Fibroblast of skin of abdomen (primary cell): ENCODE measurements at places on chromosomes 1 and 21.

DNA sequence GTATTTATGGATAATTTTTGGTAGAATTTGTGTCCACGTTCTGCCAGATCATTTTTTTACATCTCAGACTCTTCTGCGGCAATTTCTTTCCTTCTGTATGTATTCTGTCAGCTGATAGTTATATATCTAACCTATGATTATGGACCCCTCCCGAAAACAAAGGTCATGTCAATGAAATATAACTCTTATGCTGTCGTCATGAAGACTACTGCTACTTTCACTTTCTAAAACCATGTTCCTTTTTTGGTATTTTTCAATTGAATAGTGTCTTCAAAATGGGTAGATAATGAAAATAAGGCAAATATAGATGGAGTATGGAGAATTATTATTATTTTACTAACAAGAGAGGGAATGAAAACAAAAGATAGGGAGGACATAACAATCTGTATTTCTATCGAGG, 3.2 kb downstream of the ANGPTL1 start:
- DNase-seq, result no peak

- DNase-seq, result no peak
Observed at GRCh38 chr1:207883660-207884250, 27.2 kb downstream of the CD34 start.

GRCh38 chr1:223756806-223757700, 44.7 kb downstream of the CAPN2 start:
- DNase-seq, result no peak

- no peak for DNase-seq
Observed at GRCh38 chr1:51629918-51630317, 13.0 kb downstream of the OSBPL9 start.

DNA sequence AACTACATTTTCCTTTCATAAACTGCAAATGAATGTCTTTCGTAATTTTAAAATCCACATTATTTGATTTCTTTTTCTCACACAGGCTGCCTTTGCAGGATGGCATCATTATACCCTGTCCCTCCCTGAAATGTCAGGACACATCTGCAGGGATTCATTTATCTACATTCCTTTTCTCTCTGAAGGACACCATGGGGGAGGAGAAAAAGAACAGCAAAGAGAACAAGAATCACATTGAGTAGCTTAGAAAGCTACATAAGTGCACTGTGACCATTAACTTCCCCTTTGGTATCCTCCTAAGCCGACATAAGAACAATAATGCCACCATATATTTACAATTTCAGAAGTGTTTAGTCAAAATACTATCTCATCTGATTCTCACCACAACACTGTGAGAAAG, 129.5 kb downstream of the PIGK start:
- no peak for DNase-seq

DNA sequence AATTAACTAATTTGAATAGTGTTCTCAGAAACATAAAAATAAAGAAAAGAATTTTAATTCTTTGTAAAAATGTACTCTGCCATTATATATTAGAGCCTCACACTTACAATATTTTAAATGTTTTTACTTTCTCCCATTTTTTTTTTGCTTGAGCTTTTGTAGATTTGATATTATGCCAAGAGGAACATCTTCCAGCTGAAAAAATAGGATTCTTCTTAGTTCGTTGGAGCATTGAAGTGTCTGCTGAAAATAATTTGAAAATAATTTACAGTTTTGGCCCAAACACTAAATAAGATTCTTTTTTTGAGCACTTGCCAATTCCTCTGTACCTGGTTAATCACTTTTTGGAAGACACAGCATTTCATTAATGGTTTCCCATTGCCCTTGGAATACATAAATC, 175.0 kb upstream of the COL11A1 start:
- no peak for DNase-seq

- peak; percentile 22 for DNase-seq
Observed at GRCh38 chr1:244325056-244325758, 126.5 kb downstream of the ADSS2 start.

GRCh38 chr1:60583696-60584095, 498.7 kb upstream of the NFIA start:
- no peak for DNase-seq

DNA sequence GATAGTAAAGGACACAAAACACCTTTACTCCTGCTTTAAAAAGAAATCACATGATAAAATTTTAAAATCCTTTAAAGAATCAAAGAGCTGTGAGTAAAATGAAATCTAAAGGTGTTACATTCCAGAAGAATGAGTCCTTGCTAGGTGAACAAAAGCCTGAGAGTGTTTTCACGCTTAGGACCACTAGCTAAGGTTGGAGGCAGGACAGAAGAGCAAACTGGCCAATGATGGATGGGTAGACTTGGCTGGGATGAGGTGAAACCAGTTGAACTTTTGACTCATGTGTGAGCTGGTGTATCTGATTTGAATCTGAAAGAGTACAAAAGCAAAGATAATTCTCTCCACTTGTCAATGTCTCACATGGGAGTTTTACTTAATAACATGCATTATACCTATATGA, 35.1 kb downstream of the CATSPERE start:
- DNase-seq, result no peak

GRCh38 chr1:195481293-195481692, 1126.9 kb downstream of the KCNT2 start:
- DNase-seq, result no peak

GRCh38 chr1:109470245-109470644, 3.9 kb downstream of the SYPL2 start:
- DNase-seq, result no peak

- no peak for DNase-seq
Observed at GRCh38 chr1:155192346-155193274, 15.1 kb downstream of the THBS3 start.

GRCh38 chr21:32245971-32246370, 32.9 kb downstream of the MIS18A start:
- DNase-seq, result no peak

- no peak for DNase-seq
Observed at GRCh38 chr1:71693581-71693980, 588.8 kb downstream of the NEGR1 start.

DNA sequence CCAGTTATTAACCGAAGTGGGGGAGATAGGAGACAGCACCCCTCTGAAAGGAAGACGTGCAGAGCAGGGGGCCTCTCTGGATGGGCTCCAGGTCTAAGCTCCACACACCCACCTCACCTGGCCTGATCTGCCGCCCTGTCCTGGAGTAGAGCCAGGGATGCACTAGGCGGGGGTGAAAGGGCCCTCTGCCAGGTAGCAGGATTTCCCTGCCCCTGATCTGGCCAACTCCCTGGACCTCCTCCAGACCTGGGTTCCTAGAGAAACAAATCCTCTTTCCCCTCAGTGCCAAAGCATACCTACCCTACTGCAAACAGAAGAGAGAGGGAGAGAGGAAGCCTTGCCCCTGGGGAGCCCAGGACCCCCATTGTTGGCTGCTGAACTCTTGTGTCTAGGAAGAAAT, 2.0 kb downstream of the CRABP2 start:
- DNase-seq, result no peak

DNA sequence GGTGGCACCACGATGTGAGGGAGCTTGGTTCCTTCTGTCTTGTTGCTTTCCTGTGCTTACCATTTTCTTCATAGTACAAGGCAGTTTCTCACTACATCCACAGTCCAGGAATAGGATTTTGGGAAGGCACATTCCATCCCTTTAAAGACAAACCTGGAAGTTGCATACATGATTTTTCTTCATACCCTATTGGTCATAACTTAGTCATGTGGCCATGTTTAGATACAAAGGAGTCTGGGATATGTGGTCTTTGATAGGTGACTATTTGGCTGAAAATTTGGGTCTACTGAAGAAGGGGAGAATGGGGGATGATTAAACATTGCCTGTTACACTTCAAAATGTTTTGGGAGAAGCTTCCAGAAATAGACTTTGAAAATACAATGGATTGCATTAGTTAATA, 7.0 kb downstream of the DYRK1A start:
- peak; percentile 25 for DNase-seq

- no peak for DNase-seq
Observed at GRCh38 chr1:150387200-150387599, 23.3 kb downstream of the RPRD2 start.

GRCh38 chr1:924656-925560, 1.2 kb downstream of the SAMD11 start:
- DNase-seq, result peak; percentile 42

- no peak for DNase-seq
Observed at GRCh38 chr1:35838693-35839245, 31.0 kb downstream of the AGO4 start.

- DNase-seq, result peak; percentile 12
Observed at GRCh38 chr1:27773826-27774445, 917 bp downstream of the STX12 start.

GRCh38 chr1:91523482-91523881, 22.8 kb downstream of the CDC7 start:
- no peak for DNase-seq

DNA sequence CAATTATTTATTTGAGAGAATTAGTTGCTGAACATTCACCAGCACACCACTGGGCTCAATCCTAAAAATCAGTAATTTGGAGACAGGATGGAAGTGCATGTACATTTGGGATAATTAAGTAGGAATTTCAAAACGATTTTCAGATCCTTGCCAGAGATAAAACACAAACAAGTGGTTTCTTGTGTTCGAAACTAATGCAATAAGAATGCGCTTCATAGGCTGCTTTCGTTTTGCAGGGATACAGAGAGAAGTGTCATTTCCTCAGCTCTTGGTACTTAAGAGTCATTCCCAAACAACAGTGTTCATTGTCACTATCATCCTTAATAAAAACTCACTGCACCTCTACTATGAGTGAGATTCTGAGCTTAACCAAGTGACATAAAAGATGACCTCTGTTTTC, 20.6 kb upstream of the USP24 start:
- peak; percentile 74 for DNase-seq

DNA sequence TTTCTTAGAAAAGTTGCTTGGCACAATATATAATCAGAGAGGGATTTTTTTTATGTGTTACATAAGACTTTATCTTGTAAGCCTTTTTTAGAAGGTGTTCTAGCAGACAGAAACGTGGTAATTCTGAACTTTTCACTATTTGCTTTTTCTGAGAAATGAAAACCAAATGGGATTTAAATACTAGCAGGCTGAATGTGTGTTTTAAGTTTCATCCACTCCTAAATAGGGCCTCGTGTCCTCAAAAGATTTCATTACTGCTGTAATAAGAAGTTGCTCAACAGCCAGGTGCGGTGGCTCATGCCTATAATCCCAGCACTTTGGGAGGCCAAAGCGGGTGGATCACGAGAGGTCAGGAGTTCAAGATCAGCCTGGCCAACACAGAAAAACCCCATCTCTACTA, 44.7 kb upstream of the FMO2 start:
- DNase-seq, result no peak

- no peak for DNase-seq
Observed at GRCh38 chr1:86696522-86696921, 7.9 kb upstream of the SH3GLB1 start.

DNA sequence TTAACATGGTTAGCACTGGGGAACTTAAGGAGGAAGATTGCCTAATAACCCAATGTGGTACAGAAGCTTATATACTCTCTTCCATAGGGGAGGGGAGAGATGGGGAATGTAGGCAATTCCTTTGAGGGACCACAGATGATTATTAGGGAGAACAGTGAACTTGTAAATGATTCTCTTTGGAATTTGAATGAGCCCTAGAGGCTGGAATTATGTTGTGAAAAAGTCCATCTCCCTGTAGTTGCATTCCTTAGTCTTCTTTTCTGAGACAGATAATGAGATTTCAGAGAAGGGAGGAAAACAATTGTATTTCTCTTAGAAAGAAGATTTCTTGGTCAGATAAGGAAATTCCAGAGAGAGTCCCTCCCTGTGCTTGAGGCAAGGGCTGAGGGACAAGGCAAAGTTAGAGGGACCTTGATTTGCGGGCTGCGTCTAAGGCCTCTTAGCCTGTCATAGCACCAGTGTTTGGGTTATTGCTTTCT, 89.0 kb upstream of the HMCN1 start:
- peak; percentile 80 for DNase-seq

- peak; percentile 85 for DNase-seq
Observed at GRCh38 chr1:145720556-145720877, 1.2 kb downstream of the CD160 start.

GRCh38 chr21:44822484-44823178, 4.8 kb upstream of the SUMO3 start:
- no peak for DNase-seq

DNA sequence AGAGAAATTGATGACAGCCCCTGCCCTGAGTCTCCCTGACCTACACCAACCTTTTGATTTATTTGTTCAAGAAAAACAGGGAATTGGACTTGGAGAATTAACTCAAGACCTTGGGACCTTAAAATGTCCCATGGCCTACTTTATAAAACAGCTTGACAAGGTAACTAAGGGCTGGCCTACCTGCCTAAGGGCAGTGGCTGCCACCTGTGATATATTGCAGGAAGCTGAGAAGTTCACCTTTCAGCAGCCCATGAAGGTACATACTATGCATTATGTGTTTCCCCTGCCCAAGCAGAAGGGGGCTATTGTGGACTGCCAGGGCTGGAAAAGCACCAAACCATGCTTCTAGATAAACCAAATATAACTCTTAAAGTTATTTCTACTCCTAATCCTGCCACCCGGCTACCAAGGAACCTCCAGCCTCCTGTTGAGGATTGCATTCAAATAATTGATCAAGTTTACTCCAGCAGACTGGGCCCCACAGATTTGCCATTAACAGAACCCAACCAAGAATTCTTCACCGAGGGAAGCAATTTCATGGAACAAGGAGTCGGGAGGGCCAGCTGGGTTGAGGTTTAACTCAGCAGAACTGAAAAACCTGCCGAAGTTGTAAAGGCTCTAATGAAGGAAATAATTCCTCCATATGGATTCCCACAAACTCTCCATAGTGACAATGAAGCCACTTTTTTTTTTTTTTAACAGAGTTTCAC, 28.2 kb downstream of the LACTBL1 start:
- no peak for DNase-seq

GRCh38 chr1:42931911-42932422, 26.7 kb downstream of the SLC2A1 start:
- DNase-seq, result no peak

- DNase-seq, result no peak
Observed at GRCh38 chr1:116208136-116208535, 96.9 kb downstream of the MAB21L3 start.

DNA sequence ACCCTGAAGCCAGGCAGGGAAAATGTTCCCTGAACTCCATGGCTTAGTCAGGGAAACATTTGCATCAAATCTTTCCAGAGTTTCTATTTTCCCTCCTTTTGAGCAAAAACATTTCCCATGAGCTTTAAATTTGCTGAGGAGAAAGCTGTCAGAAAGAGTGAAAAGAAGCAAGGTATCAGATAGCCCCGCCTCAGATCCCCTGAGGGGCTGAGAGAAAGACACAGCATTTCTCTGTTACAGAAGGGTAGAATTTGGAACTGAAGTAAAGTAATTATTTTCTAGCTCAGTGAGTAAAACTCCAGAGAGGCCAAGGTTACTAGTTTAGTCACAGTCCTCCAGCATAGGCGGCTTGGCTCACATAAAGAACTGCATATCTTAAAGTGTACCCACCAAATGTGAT, 10.6 kb downstream of the FMO1 start:
- no peak for DNase-seq

DNA sequence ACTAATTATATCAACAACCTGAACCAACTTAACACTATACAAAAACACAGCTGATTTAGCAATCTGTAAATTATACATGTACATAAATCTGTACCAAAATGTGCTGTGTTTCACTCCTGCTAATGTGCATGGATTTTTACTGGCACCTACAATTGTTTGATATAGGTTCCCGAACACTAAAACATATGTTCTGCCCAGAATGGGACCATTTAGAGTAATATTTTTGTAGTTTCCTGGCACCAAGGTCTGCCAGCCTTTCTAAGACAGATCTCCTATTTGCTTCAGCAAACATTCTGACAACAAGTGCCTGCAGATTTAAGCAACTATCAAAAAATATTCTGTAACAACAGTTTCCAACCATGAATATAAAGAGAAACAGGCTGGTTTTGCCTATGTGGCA, 4.2 kb downstream of the KCNH1 start:
- DNase-seq, result no peak
